ENCODE measurements at places on chromosomes 3 and 15.

GRCh38 chr15:80265021-80265420 is 13.0 kb upstream of the CTXND1 start:
- DNase-seq = no peak

DNA sequence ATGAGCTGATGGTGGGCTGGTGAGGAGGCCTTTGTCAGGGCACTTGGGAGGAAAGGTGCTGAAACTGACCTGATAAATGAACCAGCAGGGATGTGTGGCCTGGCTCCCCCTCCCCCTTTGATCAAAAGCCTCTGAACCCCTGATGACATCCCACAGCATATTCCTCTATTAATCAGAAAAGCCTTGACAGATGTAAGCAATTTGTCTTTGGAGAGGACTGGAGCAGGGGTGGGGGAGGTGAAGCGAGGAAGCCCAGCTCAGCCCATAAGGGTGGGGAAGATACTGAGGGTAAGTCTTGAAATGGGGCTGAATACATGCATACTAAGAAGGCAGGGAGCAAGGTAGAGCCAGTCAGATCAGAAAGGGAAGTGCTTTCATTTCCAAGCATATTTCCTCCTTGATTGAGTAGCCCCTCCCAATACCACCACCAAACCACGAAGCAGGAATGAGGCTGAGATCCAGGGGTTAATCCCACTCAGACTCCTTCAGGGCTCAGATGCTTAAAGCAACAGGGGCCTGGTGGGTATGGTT is 34.7 kb upstream of the MRPS22 start:
- DNase-seq = no peak

GRCh38 chr3:131048030-131048429 is 21.4 kb downstream of the NEK11 start:
- DNase-seq = no peak

DNA sequence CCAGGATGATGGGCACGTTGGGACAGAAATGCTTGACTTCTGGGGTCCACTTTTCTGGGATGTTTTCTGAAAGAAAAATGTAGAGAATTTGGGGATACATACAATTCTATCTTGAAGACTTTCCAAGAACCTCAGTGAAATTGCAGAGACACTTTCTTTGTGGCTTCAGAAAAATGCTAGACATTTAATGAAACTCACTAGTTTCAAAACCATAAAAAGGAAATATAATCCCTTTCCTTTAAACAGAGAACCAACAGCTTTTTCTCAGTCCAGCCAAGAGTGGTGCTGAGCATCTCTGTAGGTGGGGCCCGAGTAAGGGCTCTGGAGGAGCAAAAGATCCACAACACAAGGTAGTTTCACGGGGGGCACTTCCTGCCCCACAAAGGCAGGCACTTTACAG is 4.4 kb upstream of the GPX1 start:
- DNase-seq = no peak

DNA sequence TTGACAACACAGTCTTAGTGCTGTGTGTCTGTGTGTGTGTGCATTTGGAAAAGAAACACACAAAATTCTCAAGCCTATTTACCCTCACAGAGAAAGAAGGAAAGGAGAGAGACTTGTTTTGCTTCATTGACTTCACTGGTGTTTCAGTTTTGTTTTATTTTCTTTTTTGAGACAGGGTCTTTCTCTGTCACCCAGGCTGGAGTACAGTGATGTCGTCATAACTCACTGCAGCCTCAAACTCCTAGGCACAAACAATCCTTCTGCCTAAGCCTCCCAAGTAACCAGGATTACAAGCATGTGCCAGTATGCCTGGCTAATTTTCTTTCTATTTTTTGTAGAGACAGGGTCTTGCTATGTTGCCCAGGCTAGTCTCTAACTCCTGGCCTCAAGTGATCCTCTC is 636.9 kb downstream of the TAFA4 start:
- no peak for DNase-seq

DNA sequence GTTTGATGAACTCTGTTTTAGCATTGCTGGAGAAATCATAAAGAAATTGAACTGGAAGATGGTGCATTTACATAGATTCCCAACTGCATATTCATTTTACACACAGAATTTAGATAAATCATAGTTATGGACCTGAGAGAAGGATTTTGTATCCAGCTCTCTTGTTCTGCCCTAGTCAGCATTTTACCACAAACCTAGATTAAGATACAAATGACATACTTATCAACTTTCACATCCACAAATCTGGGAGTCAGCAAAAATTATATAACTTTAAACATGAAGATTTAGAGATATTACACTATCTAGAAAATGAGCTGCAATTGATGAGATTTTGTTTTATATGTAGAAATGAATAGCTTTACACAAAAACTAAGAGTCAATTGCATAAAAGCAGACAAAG is 632.8 kb downstream of the IGSF11 start:
- DNase-seq = no peak

GRCh38 chr3:56308471-56308870 is 159.8 kb downstream of the ERC2 start:
- no peak for DNase-seq

DNA sequence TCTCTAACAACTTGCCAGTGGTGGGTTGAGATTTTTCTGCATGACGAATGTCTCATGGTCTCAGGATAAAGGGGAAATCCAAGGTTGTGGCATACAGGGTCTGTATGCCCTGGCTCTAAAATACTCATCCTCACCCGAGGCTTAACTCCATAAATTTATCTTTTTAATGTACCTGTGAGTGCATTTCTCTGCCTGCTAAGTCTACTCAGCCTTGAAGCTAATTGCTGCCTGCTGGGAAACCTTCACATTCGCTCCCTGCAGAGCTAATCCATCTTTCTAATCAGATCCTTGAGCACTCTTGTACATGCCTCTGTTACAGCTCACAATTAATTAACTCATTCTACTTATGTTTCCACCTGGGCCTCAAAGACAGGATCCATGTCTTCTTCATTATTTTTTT is 93.8 kb downstream of the CMSS1 start:
- DNase-seq = no peak

DNA sequence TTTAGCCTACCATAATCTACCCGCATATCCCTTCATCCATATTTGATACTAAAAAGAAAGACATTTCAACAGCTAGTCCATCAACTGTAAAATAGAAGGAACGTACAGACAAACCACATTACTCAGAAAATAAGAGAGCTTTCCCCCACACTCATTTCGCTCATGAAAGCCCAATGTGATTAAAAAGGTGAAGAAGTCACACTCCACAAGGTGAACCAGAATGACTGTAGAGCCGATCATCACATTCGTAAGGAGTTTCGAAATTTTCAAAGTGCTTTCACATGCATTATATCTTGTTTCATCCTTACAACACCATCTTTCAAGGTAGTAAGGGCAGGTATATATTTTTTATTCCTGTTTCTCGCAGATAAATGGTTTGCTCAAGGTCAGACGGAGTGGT is 225.3 kb downstream of the FOXP1 start:
- DNase-seq = no peak

GRCh38 chr15:70855764-70856163 is 1.8 kb upstream of the LARP6 start:
- DNase-seq = no peak

DNA sequence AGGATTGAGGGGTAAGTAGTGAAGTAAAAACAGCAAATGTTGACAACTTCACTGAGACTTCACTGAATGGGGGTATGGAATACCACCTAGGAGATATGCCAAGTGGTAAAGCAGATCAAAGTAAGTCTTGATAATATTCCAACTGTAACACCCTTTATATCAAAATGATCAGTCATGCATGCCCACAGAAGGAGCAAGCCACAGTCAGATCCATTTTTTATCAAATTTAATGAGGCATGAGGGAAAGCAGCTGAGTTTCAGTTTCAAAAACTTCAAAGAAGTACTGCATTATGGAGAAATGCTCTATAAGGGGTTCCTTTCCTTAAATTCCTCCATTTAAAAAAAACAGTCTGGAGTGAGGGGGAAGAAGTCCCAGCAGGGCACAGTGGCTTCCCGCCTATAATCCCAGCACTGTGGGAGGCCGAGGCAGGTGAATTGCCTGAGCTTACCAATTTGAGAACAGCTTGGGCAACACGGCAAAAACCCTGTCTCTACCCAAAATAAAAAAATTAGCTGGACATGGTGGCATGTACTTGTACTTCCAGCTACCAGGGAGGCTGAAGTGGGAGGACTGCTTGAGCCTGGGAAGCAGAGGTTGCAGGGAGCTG is 56.9 kb downstream of the TJP1 start:
- DNase-seq = no peak

DNA sequence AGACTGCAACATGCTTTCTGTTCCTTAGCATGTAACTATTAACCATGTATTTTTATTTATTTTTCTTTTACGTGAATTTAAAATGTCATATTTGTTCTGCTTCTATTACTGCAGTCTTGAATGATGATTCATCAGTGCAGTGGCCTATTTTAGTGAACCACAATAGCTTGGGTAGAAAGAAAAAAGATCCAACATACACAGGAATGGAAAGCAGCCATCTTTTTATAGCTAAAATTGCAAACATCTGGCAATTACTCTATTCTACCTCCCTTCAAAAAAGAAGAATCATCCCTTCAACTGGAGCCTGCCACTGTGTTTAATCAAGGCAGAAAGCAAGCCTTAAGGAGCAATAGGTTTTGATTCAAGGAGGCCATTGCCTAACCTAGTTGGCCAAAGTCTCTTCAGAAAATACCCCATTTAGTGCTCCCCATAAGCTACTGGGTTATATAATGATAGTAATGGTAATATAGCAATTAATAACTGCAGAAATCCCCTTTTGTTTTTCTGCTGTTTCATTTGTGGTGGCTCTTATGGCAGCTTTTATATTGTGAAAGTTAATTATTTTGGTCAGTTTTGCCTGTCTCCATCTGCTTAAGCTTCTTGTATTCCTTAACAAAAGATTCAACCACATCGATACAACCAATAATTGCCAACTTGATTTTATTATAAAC is 267.3 kb downstream of the LPP start:
- no peak for DNase-seq

- no peak for DNase-seq
Observed at GRCh38 chr15:42456971-42457370, 34.0 kb downstream of the ZNF106 start.

- no peak for DNase-seq
Observed at GRCh38 chr3:174332391-174332790, 526.7 kb upstream of the NAALADL2 start.

GRCh38 chr15:69280783-69281182 is 17.9 kb upstream of the PAQR5 start:
- DNase-seq = no peak

DNA sequence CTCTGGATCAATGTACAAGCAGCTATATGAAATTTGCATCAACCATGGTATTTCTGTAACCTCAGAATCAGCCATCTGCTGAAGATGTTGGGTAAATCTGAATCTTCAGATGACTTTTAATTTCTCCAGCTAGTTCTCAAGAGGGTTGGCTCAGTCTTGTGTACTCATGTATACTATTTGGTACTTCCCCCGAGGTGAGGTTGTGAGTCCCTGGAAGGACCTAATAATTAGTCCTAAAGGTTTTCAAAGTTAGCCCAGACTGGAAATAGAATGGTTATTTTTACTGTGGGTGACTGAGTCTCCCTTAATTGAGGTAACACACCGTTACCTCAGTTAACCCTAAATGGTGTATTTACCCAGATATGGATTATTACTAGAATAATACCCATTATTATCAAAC is 104.3 kb upstream of the THSD4 start:
- DNase-seq = no peak

- peak; percentile 75 for DNase-seq
Observed at GRCh38 chr15:40340740-40341400, at the start of gene CCDC9B. TSS of gene CCDC9B (minus strand) at chr15:40340939. CDS start at chr15:40340819, 120 bp downstream.

GRCh38 chr3:869269-869668 is 223.6 kb upstream of the CNTN6 start:
- DNase-seq = no peak

- DNase-seq = no peak
Observed at GRCh38 chr3:160210341-160210740, 14.9 kb upstream of the C3orf80 start.

GRCh38 chr3:127307916-127308315 is 20.1 kb upstream of the PRR20G start:
- DNase-seq = no peak

- no peak for DNase-seq
Observed at GRCh38 chr3:102189541-102189940, 245.3 kb upstream of the ZPLD1 start.

DNA sequence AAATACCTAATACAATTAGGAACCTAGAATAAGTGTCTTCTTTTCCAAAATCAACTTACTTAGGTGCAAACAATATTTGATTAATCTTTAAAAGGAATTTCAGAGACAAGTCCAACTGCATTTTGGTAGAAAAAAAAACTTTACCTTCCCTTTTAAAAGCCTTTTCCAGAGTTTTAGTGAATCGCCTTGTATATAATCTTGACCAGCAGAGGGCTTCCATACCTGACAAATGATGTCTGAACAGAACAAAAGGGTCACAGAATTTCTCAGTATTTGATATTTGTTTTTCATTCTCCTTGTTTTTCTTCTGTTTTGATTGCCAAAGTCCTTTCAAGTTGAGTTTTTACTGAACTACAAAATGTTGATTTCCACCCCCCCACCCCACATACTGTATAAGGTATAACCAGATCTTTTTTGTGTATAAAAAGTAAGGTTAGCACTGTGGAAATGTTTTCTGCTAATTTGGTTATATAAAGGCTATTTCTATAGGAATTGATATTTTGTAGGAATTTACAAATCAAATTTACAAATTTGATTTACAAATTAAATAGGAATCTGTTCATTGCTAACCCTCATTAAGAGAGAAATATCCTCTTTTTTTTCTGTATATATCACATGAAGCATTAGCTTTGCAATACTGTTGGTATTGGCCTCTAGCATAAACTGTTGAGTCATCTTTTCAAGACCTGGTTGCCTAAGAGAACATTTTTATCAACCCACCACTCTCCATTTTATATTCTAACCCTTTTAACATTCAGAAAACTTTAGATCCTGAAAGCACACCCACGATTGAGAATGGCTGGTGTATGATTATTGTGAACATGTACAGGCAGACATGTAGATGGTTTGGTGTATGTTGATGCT is 464.1 kb upstream of the RARB start:
- peak; percentile 15 for DNase-seq

GRCh38 chr3:187122261-187122660 is 17.0 kb downstream of the RPL39L start:
- no peak for DNase-seq

GRCh38 chr3:65955792-65956477 is 82.8 kb downstream of the MAGI1 start:
- peak; percentile 93 for DNase-seq

DNA sequence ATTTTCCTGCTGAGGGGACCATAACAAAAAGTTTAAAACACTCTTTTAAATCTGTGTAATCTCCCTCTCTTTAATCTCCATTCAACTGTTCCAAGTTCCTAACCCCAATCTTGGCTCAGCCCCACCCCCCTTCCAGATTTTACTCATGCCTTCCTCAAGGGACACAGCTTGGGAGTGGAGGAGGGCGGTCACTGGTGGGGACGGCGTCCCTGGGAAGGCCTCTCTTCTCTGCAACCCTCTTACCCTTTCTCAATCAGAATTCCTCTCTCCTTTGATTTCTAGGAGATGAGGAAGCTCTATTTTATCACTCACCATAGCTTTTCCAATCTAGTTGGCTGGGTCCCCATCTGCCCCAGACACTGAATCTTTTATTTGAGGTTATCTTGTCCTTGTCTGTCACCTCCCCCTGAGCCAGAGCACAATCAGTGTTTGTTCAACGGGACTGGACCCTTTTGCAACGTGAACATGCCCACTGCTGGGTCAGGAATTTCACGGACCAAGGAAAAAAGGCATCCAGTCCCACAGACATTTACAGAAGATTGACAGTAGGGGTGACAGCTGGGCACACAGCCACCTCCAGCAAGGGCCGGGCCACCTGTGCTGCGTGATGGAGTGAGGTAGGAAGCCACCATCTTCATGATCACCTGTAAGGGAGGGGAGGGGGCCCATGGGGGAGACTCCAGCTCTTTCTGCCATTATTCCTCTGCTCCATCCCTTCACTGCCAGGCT is 84.0 kb upstream of the HERC1 start:
- DNase-seq = no peak

GRCh38 chr15:58298879-58299850 is 132.6 kb upstream of the LIPC start:
- no peak for DNase-seq

Data from HepG2 (cell line).